AG20443 (cell line): ENCODE measurements at places on chromosomes 7 and 10.

GRCh38 chr7:106736508-106737201 is 75.7 kb upstream of the CCDC71L start:
- DNase-seq, result peak; percentile 78

GRCh38 chr7:84354866-84355265 is 160.3 kb upstream of the SEMA3A start:
- DNase-seq, result peak; percentile 18

GRCh38 chr10:34499612-34500279 is 315.4 kb downstream of the PARD3 start:
- no peak for DNase-seq

DNA sequence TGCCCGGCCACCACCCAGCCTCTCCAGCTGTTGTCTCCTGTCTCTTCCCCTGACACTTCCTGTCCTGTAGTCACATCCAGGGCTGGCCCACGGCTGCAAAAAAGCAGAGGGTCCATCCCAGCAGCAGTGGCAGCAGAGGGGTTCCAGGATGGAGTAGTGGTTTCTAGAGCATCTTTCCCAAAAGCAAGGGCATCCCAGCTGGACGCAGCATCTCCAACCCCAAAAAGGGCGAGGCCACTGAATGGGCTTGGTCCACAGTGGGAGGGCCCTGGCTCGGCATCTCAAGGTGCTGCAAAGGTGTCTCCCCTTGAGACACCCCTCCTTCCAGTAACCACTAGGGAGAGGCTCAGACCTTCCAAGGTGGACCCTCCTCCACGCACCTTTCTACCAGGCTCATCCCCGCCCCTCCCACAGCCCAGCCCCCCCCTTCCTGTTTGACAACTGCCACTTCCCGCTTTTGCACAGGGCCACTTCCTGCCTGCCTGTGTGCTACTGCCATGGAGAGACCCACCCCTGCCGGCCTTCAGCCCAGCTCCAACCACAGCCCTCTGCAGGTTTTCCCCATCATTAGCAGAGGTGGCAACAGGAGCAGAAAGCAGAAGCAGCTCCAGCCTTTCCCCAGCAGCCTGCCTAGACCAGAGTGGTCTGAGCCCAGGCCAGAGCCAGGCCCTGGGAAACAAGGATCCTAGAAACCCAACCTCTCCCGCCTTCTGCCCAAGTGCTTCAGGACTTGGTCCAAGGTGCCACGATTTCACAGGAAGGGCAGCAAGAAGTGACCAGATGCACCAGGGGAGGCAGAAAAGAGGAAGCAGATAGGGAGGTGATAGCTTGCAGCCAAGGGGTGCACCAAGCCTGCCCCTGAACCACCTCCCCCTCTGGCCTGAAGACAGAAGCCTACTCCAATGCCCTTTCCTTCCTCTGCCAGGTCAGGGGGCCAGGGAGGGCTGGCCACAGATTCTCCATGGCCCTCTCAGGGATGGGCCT is 8.6 kb downstream of the CAMK2G start:
- no peak for DNase-seq

DNA sequence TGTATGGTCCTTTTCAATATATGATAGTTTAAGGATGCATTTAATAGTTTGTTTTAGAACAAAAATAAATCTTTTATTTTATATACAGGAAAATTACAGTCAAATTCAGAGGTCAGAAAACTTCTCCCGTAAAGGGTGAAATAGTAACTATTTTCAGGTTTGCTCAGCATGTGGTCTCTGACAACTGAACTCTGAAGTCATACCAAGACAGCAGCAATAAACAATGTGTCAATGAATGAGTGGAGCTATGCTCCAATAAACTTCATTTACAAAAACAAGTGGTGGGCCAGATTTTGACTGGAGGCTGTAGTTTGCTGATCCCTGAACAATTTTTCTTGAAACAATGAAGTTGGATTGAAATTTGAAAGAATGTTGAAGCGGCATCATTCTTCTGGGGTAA is 123.6 kb downstream of the ZNF248 start:
- DNase-seq, result no peak

DNA sequence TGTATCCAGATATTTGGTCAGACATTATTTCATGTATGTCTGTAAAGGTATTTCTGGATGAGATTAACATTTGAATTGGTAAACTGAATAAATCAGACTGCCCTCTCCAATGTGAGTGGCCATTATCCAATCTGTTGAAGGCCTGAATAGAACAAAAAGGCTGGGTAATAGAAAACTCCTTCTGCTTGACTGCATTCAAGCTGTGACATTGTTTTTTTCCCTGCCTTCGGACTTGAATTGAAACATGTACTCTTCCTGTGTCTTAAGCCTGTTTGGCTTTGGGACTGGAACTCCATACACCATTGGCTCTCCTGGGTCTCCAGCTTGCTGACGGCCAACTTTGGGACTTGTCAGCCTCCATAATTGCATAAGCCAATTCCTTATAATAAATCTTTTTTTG is 36.0 kb upstream of the ARHGAP21 start:
- DNase-seq, result no peak

DNA sequence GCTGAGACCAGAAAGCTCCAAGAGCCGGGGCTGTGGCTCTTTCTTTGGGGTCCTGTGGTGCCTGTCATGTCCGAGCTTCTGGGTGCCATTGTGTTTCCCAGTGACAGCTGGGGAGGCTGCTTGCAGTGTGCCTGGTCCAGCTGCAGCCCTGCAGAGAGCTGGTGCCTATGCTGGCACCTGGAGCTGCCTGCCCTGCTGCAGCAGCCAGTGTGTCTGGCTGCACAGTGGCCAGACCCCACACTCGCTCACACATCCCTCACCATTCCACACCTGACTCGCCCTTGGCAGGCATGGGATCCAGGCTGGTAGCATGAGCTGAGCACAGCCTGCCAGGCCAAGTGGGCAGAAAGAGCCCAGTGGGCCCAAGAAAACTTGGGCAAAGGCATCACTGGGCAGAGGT is 635.1 kb upstream of the SEMA3D start:
- DNase-seq, result no peak

DNA sequence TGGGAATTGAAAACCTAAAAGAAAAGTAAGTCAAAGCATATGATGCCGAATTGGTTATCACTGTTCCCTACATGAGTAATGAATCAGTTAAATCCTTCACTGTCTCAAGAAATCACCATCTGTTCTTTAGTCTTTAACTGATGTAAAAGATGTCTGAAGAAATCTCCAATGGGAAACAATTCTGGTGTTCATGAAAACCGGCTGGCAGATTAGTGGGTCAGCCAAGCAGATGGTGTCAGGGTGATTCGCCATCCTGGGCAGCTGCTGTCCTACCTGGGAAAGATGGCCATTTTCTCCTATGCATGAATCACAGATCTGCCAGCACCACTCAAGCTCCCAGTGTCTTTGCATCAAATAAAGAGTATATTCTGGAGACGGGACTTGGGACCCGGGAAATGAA is 925.2 kb upstream of the GHITM start:
- no peak for DNase-seq

GRCh38 chr10:30489346-30489745 is 55.4 kb downstream of the MAP3K8 start:
- no peak for DNase-seq

DNA sequence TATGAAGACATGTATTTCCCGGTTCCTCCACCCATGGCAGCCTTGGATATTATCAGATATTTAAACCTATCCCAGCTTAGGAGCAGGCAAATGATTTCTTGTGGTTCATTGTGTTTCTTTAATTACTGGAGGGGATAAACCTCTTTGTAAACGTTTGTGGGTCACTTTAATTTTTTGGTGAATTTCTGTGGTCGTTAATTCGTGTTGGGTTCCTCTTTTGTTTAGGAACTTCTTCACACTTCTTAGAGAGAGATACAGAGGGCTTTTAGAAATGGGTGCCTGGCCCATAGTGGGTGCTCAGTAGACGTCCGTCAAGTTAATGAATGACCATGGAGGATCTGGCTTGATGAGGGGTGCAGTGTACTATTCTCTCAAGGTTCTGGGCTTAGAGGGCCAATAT is 27.2 kb upstream of the NUB1 start:
- no peak for DNase-seq

GRCh38 chr7:5687936-5688630 is 93.4 kb downstream of the RNF216 start:
- DNase-seq, result no peak

DNA sequence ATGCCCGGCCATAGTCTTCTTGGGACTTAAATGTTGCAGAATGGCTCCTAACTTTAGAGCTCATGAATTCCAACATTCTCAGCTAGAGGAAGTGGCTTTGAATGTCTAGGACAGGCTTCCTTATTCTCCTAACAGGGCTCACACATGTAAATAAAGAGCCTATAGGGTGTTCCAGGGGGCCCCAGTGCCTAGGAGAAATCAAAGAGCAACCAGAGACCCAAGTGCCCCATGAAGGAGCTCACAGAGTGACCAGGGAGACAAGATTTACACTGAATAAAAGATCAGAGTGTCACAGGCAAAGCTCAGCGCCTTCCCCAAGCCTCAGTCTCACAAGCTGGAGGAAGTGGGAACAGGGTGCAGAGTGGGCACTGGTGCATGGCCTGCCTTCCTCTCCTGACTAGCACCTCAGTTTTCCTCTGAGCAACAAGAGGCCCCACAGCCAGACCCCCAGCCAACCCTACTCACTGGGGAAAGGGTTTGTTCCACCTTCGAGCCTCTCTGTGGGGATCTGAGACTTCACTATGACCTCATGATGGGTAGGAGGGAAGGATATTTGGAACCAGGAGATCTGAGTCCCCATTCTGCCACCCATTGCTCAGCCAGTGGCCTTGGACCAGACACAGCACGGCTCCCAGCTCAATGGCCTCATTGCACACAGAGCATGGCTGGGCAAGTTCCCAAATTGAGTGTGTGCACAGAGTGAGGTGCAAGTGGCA is 16.0 kb downstream of the TMEM273 start:
- no peak for DNase-seq

- DNase-seq, result no peak
Observed at GRCh38 chr7:25381818-25382589, 153.7 kb upstream of the NPVF start.

- no peak for DNase-seq
Observed at GRCh38 chr10:122116331-122116730, 127.4 kb downstream of the TACC2 start.

DNA sequence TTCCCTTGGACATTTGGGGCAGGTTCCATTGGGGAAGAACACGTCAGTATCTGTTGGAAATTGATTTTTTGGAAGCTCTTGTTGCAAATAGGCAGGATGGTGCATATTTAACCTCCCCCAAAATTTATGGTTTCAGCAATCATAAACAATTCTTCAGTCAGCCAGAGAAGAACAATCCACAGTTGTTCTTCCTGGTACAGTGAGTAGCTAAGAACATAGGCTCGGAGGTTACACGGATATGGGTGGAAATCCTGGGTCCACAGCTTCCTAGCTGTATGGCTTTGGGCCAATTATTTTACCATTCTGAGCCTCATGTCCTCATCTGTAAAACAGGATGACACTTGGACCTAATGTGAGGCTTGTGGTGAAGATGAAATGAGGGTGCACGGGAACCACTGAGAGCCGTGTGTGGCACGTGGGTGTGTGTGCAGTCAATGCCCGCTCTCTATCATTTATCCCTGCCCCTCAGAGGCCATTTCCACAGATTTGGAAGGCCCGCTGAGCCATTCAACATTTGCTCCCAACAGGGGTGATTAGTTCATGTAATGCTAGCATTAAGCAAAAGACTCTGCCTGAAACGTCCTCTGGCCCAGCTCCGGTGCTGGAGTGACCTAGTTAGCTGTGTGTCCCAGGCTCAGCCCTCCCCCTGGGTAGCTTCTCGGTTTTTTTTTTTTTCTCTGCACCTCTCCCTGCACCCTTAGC is 9.7 kb downstream of the CAMK1D start:
- no peak for DNase-seq

- no peak for DNase-seq
Observed at GRCh38 chr10:12749760-12750478, 251.6 kb downstream of the CCDC3 start.

GRCh38 chr10:77068272-77068671 is 569.3 kb downstream of the KCNMA1 start:
- no peak for DNase-seq

- peak; percentile 28 for DNase-seq
Observed at GRCh38 chr7:1060315-1061072, 16.1 kb downstream of the GPR146 start.

- DNase-seq, result no peak
Observed at GRCh38 chr10:37872283-37872682, 14.9 kb upstream of the ZNF248 start.

DNA sequence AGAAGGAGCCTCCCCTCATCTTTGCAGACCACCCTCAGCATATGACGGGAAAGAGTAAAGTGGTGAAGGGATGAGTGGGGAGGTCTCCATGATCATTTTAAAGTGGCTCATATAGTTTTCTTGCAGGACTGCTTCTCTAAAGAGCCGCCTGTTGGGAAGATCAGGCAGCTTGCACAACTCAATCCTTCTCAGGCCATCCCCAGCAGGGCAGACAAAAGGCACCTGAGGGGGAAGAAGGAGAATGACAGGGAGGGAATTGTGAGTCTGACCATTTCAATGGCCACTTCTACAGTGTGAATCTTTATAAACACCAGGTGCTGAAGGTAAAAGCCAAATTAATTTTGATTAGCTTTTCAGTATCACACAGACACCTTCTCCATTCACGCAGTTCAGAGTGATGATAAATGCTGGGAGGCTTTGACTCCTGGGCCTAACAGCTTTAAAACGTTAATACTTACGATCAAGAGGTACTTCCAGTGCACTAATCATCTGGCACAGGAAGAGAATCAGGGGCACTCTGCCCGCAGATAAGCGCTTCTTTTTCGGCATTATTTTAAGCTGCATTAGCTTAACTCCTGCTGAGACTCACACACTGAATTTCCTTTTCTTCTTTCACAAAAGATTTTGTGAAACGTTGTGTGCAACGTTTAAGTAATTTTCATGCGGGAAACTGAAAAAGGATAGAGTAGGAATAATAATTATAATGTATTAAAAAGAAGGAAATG is 109.5 kb upstream of the LAMB4 start:
- DNase-seq, result no peak

- no peak for DNase-seq
Observed at GRCh38 chr7:80703272-80703671, 64.8 kb downstream of the CD36 start.

- DNase-seq, result peak; percentile 69
Observed at GRCh38 chr10:123669886-123670285, 3.7 kb downstream of the GPR26 start.

DNA sequence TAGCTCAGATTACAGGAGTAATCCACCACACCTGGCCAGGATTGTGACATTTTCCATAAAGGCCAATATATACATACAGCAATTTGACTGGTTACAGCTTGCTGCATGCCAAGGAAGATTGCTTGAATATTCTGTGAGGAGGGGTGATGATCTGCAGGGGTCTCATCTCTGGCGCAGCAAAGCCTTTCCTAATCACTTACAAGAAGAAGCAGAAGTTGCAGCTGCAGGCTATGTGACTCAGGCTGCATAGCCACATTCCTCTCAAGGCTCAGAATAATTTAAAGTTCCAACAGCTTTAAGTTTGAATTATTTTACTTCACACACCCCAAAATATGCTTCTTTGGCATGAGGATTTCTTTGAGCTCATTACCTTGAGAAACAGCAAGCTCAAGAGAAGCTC is 11.4 kb upstream of the RASGEF1A start:
- no peak for DNase-seq

GRCh38 chr7:36532981-36533499 is 143.4 kb downstream of the ANLN start:
- no peak for DNase-seq

- no peak for DNase-seq
Observed at GRCh38 chr10:88962336-88962735, 9.8 kb upstream of the ACTA2 start.
